Brain pericyte (primary cell): ENCODE measurements at places on chromosomes 5 and 9.

DNA sequence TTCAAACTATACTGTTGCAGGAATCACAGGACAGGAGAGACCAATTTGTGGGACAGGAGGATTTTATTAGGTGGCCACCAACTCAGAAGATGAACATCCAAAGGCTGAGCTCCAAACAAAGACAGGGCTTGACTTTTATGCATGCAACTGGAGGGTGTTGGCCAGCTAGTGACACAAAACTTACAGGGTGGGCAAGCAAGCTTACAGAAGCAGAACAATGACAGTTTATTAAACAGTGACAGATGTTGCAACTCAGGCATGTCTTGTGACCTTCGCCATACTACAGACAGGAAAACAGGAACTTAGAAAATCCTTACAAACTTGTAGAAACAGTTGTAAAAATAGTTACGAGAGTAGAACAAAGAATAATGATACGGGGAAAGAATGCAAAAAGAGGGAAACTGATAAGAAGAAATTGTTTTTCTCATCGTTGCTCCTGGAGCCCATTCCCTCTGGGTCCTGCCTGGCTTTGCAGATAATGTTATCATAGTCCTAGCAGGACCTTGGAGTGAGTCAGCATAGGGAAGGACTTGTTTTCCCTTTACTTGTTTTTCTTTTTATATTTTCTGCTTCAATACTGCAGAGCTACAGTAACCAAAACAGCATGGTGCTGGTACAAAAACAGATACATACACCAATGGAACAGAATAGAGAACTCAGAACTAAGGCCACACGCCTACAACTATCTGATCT lies 2083.0 kb upstream of the ACO1 start:
- DNase-seq = no peak

DNA sequence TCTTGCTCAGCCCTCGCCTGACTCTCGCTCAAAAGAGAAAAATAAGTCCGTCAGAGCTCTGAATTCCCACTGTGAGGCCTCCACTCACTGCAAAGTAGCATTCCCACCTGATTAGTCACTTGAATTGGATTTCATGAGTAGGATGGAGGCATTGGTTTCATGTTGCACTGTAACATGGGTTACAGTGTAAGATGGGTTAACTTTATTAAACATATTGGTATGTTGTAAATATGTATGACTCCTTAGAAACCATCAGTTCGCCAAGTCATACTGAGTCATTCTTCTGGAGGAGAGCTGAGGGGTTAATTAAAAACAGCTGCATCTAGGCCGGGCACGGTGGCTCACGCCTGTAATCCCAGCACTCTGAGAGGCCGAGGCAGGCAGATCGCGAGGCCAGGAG lies 93.8 kb upstream of the BNC2 start:
- DNase-seq = peak; percentile 95

GRCh38 chr5:129921204-129921603 lies 16.9 kb downstream of the CHSY3 start:
- no peak for DNase-seq

DNA sequence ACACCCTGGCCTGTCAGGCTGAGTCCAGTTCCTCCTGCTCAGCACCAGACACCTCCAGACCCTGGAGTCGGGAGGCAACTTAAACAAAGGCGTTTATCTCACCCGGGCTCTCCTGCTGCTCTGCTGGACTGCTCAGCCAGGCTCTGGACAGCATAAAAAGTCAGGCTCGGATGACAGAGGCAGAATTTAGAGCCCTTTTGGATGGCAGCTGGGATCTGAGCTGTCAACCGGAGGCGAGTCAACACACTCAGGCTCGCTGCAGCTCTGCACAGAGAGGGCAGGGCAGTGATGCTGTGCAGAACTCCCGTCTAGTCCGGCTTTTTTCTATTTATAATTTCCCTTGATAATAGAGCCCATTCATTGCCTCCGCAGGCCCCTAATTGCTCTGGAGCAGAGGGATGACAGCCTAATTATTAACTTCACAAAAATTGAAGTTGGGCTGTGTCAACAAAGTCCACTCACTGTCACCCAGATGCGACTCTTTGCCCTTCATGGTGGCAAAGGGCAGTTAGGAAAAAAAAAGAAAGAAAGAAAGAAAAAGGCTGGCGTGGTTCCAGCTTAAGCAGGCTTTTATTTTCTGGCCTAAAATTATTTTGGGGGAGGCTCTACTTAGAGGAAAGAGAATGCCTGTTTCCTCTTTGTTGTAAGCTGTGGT lies 37.6 kb downstream of the STC2 start:
- DNase-seq = no peak

DNA sequence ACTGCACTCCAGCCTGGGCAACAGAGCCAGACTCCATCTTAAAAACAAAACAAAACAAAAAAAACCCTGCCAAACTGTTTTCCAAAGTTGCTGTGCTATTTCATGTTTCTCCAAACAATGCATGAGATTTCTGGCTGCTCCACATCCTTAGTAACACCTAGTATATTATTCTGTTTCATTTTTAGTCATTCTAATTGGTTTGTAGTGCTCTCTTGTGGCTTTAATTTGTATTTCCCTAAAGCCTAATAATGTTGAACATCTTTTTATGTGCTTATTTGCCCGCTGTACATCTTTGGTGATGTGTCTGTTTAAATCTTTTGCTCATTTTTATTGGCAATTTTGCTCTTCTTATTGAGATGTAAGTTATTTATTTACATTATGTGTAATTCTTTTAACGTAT lies 18.4 kb upstream of the TTC1 start:
- no peak for DNase-seq

GRCh38 chr5:113125371-113125770 lies 148.8 kb downstream of the DCP2 start:
- DNase-seq = no peak

DNA sequence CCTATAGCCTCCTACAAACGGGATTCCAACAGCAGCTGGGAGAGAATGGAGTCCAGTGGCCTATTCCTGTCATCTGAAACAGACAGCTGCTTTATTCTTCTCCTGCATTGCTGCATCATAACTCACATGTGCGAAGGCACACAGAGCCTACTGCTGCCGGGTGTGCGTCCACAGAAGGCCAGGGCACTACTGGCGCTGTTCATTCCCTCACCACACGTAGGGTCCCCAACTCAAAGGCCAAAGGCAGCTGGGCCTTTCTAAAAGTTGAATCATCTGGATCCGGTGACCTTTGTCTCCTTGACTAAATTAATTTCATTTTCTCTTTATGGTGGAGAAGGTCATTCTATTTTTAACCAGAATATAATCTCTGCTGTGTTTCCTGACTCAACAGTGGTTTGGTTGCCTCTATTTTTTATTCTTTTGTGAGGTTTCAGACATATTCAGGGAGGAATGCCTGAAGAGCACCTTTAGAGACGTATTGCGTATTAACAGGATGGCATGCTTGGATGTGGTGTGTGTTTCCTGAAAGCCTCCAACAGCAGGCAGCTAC lies 10.8 kb upstream of the SPATA24 start:
- no peak for DNase-seq

GRCh38 chr9:130311408-130312140 lies 46.0 kb downstream of the HMCN2 start:
- DNase-seq = no peak

GRCh38 chr9:61666849-61667371 lies 477.1 kb downstream of the SPATA31A7 start:
- no peak for DNase-seq

- peak; percentile 74 for DNase-seq
Observed at GRCh38 chr5:157558041-157558595, 17.5 kb downstream of the ADAM19 start.

GRCh38 chr5:97406946-97407676 lies 224.1 kb upstream of the RIOK2 start:
- DNase-seq = no peak

GRCh38 chr5:96114736-96115135 lies 153.1 kb upstream of the ELL2 start:
- DNase-seq = no peak

GRCh38 chr9:114289106-114289505 lies 33.8 kb upstream of the ORM1 start:
- no peak for DNase-seq

DNA sequence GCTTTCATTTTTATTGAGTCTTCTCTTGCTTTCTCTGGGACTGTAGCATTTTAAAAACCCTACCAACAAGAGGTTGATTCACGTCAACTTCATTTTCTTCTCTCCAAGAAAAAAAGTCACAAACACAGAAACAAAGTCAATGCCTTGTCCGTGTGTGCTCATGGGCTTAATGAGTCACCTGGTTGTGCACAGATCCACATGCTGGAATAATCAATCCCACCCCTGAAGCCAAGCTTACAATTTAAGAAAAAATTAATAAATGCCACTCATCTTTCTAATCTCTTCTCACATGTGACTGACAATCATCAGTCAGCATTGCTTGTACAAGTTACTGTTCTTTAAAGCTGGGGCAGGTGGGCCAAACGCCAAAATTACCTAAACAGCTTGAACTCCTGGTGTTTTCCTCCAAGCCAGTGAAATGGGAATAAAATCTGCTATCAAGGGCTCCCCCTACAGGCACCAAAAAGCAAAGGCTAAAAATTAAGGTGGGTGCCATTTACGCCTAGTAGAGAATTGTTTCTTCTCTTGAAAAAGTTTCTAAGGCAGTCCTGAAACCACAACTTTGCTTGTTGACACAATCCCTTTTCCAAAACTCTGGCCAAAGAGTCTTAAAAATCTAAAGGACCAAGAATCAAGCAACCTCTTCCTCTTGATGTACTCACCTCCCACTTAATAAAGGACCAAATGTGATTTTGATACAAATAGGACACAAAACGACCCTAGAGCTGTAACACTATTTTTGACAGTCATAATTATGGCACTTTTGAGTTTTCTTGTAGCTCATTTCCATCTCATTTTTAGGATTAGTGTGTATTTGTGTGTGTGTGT lies 21.3 kb downstream of the TRMO start:
- no peak for DNase-seq

GRCh38 chr5:96031811-96032261 lies 70.2 kb upstream of the ELL2 start:
- no peak for DNase-seq

- no peak for DNase-seq
Observed at GRCh38 chr5:6187501-6187900, 190.8 kb downstream of the MED10 start.

- DNase-seq = no peak
Observed at GRCh38 chr5:45692481-45692880, 3.7 kb downstream of the HCN1 start.

DNA sequence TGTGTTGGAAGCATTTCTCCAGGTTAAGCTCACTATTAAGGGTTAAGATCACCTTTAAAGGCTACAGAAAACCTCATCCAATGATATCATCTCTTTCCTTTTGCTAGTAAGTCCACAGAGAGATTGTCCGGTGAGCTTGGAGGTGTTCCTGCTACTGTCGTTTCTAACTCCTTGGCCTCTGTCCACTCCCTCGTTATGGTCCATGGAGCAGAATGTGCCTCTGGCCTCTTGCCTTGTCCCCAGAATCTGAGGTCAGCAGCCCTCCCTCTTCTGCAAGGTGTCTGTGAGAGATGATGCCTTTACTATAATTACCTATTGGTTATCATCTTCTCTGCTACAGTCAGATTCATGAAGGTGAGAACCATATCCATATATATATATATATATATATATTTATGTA lies 15.0 kb downstream of the ORM2 start:
- DNase-seq = no peak

GRCh38 chr5:97112230-97112629 lies 30.2 kb downstream of the LIX1 start:
- DNase-seq = no peak

DNA sequence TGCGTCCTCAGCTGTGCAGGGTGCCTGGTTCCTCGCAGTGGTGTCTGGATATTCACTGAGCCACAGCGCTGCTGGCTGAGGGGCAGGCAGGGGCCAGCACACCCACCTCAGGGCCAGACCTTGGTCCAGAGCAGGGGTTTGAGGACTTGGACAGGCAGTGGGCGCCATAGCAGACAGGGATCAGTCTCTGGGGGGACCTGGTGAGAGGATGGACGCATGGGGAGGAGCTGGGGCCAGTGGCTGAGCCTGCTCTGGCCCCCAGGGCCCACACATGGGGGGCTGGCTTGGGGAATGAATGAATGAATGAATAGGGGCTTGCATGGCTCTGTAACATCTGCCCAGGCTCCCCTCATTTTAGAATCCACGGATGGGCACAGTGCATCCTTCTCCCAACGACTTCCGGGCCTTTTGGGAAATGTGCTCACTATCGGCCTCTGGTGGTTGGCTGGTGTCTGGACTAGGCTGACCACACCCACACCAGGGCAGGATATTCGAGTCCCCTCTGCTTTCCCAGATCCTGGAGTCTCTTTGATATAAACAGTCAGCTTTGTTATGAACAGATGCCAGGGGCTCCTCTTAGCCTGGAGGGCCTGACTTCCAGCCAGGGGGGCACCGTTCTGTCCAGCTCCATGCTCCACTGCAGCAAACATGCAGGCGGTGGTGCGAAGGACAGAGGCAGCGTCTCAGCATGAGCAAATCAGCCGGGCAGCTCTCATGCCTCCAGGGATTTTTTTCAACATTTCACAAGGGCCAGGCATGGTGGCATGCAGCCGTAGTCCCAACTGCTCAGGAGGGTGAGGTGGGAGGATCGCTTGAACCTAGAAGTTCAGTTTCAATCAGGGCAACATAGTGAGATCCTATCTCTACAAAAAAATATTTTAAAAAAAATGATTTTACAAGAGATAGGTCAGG lies 62.6 kb downstream of the NEK6 start:
- DNase-seq = no peak

GRCh38 chr5:60639544-60639943 lies 60.4 kb downstream of the DEPDC1B start:
- DNase-seq = no peak

DNA sequence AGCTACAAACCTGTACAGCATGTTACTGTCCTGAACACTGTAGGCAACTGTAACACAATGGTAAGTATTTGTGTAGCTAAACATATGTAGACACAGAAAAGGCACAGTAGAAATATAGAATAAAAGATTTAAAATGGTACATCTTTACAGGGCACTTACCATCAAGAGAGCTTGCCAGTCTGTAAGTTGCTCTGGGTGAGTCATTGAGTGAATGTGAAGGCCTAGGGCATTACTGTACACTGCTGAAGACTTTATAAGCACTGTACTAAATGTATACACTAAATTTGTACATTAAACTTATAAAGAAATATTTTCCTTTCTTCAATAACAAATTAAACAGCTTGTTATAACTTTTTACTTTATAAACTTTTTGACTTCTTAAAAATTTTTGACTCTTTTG lies 20.5 kb downstream of the ADRB2 start:
- DNase-seq = no peak

DNA sequence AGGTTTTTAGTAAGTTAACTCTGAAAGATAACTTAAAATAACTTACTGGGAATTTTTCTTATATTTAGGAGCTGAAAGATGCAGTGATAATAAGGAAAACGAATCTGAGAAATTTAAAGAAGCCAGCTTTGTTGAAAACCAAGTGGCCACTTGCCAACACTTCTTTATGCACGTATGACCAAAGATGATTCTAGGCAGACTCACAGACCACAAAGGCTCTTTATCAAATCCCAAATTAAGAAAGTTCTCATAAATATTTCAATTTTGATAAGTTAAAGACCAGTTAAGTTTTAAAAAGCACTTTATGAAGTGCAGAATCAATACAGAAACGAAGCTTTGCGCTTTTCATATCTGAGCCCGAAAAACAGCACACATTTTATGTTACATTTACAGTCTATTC lies 1.5 kb downstream of the AFF4 start:
- DNase-seq = no peak

GRCh38 chr5:138645778-138646575 lies 70.8 kb upstream of the HSPA9 start:
- DNase-seq = no peak
